ENCODE measurements at places on chromosomes 2 and 18. TPM values are rescaled to one million over a fixed set of nuclear protein-coding genes. Genes with fewer than 3 reads are reported as not detected.

Gene MYO3B
- not detected for total RNA-seq

Gene KIF1A
- not detected for total RNA-seq

Gene HK2
- 3.2 TPM for total RNA-seq

Gene MARCHF4
- 5.7 TPM for total RNA-seq

Data from bladder microvascular endothelial cell (primary cell).